ENCODE measurements at places on chromosomes 11 and 22. TPM values are rescaled to one million over a fixed set of nuclear protein-coding genes. Genes with fewer than 3 reads are reported as not detected.
A peak's percentile ranks its signal among the peaks of the same experiment; 100 is the strongest.

GRCh38 chr22:50270666-50271394 is 650 bp upstream of the MAPK11 start:
- peak; percentile 78 for DNase-seq

The RIC3 gene
- total RNA-seq = 28.7 TPM

DNA sequence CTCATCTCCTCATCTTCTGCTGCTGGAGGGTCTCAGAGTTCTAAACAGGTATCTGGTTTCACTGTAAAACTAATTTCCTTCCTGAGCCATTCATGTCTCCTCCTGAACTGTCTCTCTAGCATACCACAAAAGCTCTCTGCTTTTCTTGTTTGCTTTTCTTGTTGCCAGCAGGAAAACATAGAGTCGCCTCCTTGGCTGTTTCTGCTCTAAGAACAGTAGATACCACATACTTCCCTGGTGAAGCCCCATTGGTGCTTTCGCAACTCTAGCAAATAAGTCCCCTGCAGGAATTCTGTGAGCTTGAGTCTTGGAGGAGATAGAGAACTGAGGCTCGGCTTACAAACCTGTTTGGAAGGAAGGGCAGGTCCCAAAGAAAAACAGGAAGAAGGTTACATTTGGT is 7.0 kb downstream of the DIXDC1 start:
- no peak for DNase-seq

DNA sequence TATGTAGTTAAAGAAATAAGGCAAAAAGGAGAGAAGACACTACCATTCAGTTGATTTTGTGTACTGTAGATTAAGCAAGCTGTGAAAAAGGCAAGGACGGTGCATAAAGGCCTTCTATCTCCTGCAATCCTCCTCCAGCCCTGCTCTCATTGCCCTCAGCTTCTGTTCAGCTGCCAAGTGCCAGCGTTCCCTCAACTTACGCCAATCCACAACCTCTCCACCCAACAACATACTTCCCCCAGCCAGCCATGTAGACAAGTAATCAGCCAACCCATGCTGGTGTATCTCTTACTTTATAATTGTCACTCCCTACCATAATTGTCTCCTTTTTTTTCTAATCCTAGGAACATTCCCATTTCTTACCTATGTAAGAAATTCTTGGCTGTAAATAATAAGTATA is 30.1 kb upstream of the ANO5 start:
- DNase-seq = no peak

DNA sequence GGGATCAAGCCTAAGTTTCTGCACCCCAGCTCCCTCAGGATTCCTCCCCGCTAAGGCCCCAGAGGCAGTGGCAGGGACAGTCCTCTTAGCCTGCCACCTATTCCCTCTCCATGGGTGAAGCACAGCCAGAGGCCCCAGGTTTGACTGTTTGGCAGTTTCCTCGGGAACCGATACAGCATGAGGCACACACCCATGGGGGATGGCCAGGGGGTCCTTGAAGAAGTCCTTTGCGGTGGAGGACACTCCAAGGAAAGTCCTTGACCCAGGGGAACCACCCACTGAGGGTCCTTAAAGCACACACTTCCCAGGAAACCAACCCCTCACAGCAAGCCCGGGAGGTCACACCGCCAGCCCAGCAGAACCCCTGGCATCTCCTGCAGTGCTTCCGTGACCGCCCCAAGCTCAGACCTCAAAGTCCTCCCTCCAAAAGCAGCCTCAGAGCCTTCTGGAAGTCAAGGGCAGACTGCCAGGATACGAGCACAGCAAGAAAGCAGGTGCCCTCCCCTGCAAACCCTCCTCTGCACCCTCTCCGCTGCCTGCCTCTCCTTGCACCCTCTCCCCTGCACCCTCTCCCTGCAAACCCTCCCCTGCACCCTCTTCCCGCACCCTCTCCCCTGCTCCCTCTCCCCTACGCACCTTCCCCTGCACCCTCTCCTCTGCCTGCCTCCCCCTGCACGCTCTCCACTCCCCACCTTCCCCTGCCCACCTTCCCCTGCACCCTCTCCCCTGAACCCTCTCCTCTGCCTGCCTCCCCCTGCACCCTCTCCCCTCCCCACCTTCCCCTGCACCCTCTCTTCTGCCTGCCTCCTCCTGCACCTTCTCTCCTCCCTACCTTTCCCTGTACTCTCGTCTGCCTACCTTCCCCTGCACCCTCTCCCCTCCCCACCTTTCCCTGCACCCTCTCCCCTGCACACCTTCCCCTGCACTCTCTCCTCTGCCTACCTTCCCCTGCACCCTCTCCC is 1.4 kb downstream of the SIGIRR start:
- DNase-seq = no peak

- no peak for DNase-seq
Observed at GRCh38 chr22:20290578-20291248, 22.6 kb upstream of the RTN4R start.

DNA sequence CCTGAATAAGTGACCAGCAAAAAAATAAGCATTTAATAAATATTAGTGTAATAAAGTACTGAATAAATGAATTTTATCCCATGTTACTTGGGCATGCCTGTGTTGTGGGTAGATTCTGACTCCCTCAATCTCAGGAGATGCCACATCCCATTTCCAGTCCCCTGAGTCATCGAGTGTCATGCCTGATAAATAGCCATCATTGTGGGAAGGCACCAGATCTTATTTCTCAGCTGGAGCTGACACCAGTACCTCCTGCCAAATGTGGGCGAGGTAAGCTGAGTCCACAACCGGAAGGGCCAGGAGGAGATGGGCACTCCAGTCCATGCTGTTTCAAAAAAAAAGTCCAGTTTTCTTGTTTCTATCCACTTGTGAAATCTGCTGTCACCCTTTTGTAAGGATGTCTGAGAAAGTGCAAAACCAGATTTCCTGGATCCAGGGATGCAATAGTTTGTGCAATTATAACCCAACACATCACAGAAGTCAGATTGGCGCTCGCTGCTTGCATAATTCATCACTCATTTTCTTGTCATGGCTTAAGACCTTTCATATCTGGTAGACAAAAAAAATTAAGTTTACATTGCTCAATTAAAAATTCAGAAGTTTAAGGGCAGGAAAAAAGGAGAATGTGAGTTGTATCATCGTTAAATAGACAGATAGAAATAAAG is 311.6 kb downstream of the MIAT start:
- no peak for DNase-seq

DNA sequence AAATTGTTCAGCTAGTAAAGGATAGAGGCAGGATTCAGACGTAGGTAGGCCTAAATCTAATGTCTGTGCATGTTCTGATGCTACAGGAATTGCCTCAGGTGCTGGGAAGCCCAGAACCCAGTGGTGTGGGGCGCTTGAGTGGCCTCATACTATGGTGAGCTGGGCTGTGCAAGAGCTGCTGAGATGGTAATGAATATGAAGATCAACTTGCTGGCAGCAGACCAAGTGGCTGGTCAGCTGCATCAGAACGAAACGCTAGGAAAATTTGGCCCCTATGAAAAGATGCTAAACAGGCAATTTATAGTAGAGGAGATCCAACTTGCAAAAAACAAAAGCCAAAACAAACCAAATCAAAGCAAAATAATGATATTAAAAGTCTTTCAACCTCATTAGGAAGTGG is 102.7 kb downstream of the INSC start:
- DNase-seq = no peak

The HBD gene
- total RNA-seq = not detected

GRCh38 chr11:12017865-12018453 is 9.5 kb upstream of the DKK3 start:
- no peak for DNase-seq

Measured in CD4-positive, alpha-beta memory T cell (primary cell).